Stimulated activated CD8-positive, alpha-beta memory T cell treated with anti-CD3 and anti-CD28 coated beads, Interleukin-2, amount 100 ng/mL, for 1 hour (primary cell): ENCODE measurements at places on chromosomes 3 and 15.

DNA sequence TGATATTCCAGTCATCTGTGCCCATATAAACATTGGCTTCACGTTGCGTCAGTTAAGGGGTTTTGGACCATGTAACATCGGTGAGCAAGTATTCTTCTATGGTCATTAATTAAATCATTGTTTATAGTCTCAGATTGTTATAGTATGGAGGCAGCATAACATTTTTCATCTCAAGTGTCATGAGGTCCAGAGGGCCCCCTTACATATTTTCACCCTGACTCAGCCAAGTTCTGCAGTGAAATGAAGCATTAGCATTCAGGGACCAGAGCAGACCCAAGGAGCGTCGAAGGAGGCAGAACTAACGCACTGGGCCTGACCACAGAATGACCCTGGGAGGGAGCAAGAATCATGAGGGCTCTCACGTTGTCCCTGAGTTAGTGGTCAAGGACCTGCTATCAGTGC, 171.5 kb downstream of the LRTM1 start:
- no peak for DNase-seq

DNA sequence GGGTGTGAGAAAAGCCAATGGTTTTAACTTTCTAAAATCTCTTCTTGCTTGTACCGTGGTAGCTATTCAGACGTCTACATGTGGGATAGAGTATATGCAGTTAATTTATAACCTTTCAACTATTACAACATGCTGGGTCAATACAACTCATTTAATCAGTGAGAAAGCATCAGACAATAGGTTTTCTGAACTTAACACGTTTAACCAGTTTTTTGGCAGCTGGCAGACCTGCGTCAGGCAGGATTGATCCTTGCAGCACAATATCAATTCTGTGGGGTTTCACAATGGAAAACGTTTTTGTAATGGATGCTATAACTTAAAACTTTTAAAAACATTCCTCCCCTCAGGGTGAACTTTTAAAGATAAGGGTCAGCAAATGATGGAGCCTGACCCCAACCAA, 6.5 kb downstream of the GNB5 start:
- no peak for DNase-seq

GRCh38 chr3:73490453-73491286, 134.1 kb downstream of the PDZRN3 start:
- no peak for DNase-seq

- DNase-seq: no peak
These were observed 537.7 kb upstream of the MDFIC2 start for GRCh38 chr3:70849911-70850699.

DNA sequence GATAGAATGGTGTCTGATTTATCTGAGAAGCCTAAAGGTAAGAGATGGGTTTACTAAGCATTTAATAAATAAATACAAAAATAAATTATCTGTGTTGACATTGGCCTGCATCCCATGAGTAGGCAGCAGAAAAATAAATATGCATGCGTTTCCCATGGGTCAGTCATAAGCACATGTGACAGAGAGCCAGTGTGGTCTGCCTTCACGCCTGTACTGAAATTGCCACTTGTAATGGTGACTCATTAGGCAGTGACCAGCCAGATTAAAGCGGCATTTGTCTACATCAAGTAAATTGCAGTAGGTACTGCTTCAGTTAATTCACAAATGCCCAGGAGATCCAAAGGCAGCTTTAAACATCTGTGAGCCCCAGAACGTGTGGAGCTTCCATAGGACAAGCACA, 399.6 kb downstream of the NAALADL2 start:
- no peak for DNase-seq

GRCh38 chr15:44646460-44646859, 17.0 kb downstream of the SPG11 start:
- no peak for DNase-seq

DNA sequence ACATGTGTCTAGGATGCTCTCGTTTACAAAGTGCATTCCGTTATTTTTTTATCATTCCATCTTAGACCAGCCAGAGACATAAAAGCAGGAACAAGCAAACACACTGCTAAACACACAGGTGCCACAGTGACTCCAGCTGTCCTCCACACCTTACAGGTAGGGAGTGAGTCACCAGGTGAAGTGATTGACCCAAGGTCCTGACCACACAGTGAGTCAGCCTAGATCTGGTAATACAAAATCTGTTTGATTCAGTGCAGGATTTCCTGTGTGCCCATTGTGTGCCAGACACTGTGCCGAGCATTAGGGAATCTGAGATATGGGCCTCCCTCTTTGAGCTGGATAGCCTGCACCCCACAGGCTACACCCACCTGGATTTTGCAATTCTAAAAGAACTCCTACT, 16.7 kb upstream of the BFSP2 start:
- DNase-seq: no peak

- no peak for DNase-seq
These were observed 188.6 kb upstream of the TBL1XR1 start for GRCh38 chr3:177385831-177386301.

DNA sequence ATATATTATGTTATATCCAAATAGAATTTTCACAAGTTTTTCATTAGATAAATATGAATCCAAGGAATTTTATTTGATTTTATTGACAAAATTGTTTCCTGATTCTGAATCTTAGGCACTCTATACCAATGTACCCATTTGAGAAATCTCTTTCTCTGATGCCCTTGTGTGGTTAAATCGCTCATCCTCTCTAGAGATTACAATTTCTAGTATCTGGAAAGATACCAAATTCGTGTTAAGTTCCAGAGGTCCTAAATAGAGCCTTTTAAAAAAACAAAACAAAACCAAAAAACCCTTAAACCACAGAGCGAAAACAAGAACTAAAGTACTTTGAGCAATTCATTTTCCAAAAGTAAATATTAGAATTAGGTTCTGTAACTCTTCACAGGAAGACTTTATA, 20.0 kb downstream of the SATB1 start:
- DNase-seq: no peak

DNA sequence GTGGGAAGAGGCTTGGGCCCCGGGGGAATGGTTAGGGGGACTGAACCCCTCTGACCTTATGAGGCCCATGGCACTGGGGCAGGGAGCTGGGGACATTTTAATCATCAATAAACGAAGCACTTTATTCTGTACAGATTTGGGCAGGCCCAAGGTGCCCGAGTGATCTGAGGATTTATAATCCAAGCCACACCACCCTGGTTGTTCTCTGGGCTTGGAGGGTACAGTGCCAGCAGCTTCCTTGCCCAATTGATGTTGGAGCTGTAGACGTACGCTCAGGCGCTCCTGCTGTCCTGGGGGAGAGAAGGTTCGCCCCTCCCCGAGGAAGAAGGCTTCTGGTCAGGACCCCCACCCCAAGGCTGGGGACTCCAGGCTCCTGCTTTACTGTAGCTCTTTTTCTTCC, 12.5 kb downstream of the ZBTB47 start:
- no peak for DNase-seq

DNA sequence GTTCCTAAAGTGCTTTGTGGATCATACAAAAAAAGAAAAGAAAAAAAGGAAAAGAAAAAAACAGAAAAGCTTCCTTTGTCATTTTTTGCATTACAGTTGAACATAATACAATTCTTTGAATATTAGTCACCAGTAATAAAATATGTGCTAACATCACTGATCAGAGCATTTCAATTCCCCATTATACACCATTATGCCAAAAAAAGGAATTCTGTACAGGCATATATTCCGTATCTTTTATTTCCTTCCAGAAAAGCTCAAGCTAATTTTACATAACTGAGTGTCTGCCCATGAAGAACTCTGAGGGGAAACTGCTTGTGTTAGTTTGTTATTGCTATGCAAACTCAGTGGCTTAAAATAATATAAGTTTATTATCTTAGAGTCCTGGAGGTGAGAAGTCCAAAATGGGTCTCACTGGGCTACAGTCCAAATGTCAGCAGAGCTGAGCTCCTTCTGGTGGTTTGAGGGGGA, 377.9 kb downstream of the GAP43 start:
- DNase-seq: no peak

GRCh38 chr3:87298111-87298718, 21.8 kb upstream of the POU1F1 start:
- no peak for DNase-seq

- no peak for DNase-seq
These were observed 6.4 kb upstream of the STRA6 start for GRCh38 chr15:74208901-74209559.

DNA sequence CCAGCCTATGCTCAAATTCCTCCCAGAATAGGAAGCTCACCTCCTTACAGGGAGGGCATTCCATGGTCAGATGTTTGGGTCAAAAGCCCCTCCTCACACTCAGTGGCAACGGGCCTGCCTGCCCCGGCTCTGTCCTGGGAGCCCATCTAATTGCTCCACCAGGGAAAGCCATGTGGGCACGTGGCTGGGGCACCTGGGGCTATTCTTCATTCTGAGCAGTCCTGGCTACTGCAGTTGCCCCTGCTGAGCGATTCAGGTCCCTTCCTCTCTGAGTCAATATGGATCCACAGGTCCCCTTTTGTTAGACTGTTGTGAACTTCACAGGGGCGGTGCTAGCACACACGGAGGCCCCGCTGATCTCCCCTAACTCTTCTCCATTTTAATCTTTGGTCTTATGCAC, 39.4 kb downstream of the TPRA1 start:
- DNase-seq: no peak

- no peak for DNase-seq
These were observed 118.8 kb downstream of the TMCO5A start for GRCh38 chr15:38053205-38053604.

DNA sequence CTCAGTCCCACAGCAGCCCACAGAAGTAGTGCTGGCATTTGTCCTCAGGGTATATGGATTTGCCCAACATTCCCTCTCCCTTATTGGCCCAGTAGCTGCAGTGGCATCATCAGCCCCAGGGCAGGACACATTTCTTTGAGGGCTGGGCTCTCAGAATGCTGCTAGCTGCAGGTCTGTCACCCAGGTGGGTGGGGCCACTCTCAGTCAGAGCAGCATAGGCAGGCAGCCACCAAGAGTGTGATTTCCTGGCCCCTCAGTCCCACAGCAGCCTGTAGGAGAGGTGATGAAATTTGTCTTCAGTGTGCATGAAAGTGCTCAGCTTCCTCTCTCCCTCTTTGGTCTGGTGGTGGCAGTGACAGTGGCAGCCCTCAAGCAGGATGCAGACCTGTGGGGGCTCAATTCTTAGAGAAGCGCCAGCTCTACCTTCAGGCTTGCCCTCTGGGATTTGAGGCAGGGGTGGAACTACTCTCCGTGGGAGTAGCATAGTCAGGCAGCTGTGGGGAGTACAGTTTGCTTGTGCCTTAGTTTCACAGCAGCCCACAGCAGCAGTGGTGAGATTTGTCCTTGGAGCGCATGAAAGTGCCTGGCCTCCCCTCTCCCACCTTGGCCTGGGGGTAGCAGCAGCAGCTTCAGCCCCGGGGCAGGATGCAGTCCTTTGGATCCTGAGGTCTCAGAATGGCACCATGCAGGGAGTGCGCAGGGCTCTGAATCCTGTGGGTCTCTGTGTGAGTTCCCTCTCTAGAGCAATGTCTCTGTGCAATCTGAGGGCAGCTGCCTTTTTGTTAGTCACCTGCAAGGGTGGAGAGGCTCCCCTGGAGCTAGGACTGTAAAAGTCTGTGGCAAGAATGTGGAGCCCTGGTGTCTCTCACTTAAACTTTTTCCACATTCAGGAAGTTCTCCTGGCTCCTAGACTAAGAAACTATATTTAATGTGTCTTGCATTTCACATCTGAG, 1229.1 kb downstream of the ROBO2 start:
- DNase-seq: no peak

GRCh38 chr3:187186801-187187421, 10.4 kb upstream of the RTP1 start:
- DNase-seq: no peak

DNA sequence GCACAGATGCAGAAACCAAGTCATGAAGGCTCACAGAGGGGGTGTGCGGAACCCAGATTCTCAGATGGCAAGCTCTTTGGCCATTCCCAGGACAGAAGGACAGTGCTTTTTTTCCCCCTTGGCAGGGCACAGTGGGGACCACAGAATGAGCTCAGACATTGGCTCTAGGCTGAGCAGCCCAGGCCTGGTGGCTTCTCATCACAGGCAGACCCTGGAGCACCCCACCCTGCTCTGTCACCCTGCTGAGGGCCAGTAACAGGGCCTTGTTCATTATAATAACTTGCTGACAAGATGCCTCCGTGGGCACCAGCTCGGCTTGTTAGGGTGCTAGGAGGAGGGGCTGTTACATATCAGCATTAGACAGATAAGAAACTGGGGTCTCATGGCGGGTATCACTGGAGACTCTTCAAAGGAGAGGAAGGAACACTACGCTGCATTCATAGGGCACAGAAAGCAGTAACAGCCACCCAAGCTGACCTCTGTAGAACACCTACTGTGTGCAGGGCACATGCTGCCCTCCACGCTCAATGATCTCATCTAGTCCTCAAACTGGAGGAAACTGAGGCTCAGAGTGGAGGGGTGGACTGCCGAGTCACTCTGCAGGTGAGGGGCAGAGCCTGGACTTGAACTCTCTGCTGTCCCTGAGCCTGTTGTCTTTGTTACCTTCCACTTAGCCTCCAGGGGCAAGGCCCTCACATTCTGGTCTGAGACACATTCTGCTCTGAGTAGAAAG, 69.9 kb upstream of the SEC13 start:
- DNase-seq: no peak

- no peak for DNase-seq
These were observed 409.2 kb downstream of the DIPK2A start for GRCh38 chr3:144380849-144381248.

DNA sequence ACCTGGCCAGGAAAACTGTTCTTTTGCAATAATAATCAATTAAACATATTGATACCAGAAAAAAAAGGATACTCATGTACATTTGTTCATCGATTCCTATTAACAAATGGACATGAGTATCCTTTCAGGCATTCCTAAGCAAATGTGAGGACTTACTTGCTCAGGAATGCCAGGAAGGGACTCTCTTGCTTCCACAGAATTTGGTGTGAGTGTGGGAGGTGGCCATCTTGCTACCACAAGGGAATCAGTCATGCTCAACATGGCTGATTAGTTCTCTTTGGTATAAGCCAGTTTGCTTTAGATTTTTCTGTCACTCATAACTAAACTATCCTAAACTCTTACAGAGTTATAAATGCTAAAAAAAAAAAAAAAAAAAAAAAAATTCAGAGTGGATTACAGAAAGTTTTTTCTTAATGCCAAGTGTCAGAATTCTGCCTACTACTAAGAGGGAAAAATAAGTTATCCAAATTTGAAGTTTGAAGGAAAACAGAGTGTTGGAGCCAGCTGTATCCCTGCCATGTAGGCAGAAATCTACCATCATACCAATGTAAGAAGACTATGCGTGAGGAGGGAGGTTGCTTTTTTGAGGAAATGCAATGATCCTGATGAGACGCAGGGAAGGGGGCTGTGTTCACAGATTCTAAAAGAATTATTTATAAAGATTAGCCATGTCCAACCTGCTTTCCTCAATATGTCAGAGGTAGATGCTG, 98.7 kb downstream of the PLD1 start:
- DNase-seq: no peak

DNA sequence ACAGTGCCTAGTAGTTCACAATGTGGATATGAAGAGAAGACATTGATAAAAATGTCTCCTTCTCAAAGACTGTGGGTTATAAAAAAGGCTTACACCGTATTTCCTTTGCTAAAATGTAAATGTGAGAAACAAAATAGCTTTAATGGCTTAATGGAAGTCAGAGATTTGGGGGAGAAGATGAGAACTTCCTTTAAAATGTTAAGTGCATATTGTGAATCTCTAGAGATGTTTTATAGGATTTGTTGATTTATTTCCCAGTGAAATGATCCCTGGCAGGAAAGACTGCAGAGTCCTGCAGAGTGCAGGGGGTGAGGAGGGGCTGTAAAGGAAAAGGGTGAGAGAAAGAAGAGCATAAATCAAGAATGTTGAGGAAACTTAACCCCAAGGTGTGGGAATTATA, 305.1 kb downstream of the GAP43 start:
- DNase-seq: no peak

- DNase-seq: no peak
These were observed 24.3 kb upstream of the TATDN2 start for GRCh38 chr3:10223676-10224639.

GRCh38 chr15:51883271-51883837, 53.9 kb downstream of the TMOD3 start:
- DNase-seq: no peak
